Suppressor macrophage (primary cell): ENCODE measurements at places on chromosomes 3 and 15.

DNA sequence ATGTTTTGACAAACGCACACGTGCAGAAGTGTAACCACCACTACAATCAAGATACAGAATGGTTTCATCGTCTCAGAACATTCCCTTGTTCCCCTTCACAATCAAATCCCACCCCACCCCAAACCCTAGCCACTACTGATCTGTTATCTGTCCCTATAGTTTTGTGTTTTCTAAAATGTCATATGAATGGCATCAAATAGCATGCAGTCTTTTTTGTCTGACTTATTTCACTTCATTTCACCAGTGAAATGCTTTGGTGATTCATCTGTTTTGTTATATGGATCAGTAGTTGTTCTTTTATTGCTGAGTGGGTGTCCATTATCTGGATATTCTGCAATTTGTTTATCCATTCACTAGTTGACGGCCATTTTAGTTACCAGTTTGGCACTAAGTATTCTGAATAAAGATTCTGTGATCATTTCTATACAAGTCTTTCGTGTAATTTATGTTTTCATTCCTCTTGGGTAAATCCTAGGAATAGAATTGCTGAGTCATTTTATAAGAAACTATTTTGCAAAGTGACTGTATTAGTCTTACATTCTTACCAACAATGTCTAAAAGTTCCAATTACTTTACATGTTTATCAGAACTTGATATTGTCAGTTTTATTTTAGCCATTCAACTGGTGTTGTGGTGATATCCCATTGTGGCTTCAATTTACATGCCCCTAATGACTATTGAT lies 232.8 kb downstream of the CLSTN2 start:
- DNase-seq = no peak

DNA sequence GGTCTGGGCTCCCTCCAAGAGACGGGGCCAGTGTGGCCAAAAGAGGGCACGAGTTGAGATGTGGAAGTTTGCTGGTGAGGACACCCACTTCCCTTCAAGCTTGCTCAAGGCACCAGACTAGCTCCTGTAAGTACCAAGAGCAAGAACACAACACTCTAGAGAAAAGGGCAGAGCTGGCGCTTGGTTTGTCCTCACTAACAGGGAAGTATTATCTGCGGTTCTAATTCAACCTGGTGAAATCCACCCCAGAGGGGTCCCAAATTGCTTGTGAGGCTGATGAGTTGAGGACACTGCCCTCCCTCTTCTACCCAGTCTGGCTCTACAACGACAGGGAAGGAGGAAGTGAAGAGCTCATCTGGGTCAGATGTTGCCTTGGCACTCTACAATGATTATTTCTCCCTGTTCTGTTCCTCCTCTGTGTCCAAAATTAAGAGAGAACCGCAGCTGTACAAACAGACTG lies 16.9 kb upstream of the FSIP1 start:
- peak; percentile 62 for DNase-seq

- DNase-seq = no peak
These were observed 156.7 kb upstream of the TLE3 start for GRCh38 chr15:70254311-70254869.

DNA sequence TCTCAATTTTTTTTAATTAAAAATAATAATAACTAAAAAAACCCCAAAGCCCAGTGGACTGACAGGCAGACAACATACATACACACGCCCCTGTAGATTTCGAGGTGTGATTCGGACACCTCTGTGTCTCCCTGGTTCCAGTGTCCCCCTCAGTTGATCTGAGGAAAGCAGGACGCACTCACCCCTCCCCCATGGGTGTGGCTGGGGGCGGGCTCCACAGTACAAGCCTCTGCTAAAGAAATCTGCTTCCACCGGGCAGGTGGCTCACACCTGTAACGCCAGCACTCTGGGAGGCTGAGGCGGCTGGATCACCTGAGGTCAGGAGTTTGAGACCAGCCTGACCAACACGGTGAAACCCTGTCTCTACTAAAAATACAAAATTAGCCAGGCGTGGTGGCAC lies 33.8 kb upstream of the BLM start:
- DNase-seq = no peak

- DNase-seq = no peak
These were observed 9.8 kb downstream of the CLCN2 start for GRCh38 chr3:184351511-184352148.

DNA sequence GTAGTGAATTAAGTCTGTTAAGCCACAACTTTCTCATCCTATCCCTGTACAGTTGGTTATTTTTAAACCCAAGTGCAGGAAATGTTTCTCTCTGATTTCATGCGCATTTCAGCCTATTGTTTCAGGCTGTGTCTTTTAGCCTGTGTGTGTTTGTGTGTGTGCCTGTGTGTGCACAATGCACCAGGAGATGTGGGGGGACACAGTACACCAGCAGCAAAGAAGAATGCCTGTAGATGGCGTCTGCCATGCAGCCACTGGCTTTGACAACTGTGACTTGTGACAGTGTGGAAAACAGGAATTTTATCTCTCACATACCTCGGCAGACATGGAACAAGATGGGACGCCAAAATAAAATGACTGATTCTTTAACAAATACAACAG lies 43.6 kb upstream of the PLXNA1 start:
- DNase-seq = no peak

DNA sequence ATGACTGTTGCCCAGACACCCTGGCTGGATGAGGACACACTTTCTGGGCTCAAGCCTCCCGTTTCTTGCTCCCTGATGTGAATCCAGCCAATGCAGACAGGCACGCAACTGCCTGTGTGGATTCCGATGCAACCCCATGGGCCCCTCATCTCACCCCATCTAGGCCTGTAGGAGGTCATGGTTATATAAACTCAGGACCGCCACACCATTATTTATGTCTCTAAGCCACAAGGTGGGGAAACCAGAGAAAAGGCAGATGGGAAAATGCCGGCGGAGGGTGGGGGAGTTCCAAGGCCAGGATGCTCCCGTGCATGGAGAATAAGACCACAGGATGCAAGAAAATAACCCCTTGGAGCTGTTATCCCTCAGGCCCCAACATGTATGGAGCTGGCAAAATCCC lies 2.0 kb downstream of the MESP1 start:
- no peak for DNase-seq

DNA sequence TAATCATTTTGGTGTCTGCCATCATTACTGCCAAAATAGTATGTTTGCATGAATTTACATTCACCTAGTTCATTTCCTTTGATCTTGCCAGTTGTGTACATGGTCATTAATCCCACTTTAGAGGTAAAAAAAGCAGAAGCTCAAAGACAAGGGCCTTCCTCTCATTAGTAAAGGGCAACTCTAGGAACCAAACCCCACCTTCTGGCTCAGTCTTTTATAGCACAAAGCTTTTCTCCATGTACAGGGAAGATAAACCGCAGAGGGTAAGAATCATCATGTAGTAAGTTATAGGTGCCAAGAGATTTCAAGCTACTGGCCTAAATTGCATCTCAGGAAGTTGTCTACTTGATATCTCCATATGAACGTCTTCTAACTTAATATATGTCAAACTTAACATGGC lies 19.3 kb upstream of the SPG21 start:
- DNase-seq = peak; percentile 48

- no peak for DNase-seq
These were observed 958 bp downstream of the GLDN start for GRCh38 chr15:51342227-51342999.

- DNase-seq = no peak
These were observed 4.7 kb upstream of the ITGA11 start for GRCh38 chr15:68436680-68437079.

GRCh38 chr3:128559486-128560225 lies 66.7 kb upstream of the GATA2 start:
- DNase-seq = no peak
